ENCODE measurements at places on chromosomes 3 and 15.

DNA sequence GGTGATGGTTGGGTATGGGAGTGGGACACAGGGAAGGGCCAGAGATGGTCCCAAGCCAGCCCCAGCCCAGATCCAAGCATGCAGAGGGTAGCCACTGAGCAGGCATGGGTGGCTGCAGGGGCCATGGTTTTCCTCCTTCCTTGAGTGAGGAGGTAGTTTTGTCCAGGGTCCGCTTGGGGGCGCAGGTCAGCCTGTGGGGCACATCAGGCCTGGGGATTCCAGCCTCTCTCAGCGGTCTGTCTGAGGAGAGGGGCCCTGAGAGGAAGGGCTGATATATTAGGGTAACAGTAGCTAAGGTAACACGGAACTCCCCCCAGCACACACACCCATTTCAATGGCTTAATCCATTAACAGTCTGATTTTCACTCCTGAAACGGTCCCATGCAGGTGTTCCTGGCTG lies 22.7 kb upstream of the LCTL start:
- no peak for DNase-seq

GRCh38 chr3:178487752-178488151 lies 48.5 kb upstream of the KCNMB2 start:
- no peak for DNase-seq

GRCh38 chr3:126911162-126912026 lies 71.5 kb upstream of the PLXNA1 start:
- peak; percentile 60 for DNase-seq

GRCh38 chr3:37559461-37559860 lies 302.2 kb upstream of the CTDSPL start:
- DNase-seq, result no peak

GRCh38 chr3:120349855-120350125 lies 636 bp upstream of the LRRC58 start:
- no peak for DNase-seq

DNA sequence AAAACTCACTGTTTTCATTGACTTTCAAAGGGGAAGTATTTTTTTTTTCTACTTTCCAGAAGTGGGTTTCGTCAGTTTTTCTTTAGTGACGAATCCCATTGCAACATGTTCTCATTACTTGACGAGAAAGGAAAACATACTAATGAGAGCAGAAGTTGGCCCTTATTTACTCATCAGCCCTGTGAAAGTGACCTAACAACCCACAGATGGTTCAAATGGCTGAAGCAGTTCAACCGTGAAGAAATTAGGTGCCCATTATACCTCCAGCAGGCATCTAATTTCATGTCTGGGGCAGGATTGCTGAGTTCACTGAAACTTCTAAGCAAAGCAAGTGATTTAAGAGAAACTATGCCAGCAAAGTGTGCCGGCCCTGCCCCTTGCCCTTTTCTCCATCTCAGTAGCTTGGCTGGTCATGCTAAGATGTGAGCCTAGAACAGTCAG lies 9.0 kb downstream of the AQP9 start:
- no peak for DNase-seq

DNA sequence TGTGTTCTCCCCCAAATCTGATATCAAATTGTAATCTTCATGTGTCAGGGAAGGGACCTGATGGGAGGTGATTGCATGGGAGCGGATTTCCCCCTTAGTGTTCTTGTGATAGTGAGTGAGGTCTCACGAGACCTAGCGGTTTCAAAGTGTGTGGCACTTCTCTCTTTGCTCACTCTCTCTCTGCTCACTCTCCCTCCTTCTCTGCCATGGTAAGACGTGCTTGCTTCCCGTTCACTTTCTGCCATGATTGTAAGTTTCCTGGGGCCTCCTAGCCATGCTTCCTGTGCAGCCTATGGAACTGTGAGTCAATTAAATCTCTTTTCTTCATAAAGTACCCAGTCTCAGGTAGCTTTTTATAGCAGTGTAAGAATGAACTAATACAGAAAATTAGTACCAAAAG lies 30.6 kb upstream of the OR5H6 start:
- no peak for DNase-seq

- no peak for DNase-seq
Observed at GRCh38 chr15:28128031-28128430, 28.9 kb upstream of the OCA2 start.

- no peak for DNase-seq
Observed at GRCh38 chr15:84835661-84836337, 18.6 kb downstream of the ALPK3 start.

DNA sequence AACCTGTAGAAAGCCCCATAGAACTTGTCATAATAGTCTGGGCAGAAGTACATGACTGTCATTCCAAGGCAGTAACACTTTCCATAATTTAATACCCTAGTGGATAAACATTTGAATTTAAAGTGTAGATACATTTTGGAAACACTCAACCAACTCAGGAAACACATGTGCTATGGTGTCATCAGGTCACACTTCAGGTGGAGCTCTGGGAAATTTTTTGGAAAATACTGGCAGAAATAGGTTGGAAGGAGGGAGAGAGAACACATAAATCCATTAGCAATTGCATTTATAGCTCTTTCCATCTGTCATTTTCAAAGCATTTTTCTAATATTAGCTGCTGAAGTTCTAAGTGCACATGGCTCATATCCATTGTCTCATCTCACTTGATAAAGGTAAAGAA lies 135.7 kb downstream of the MEIS2 start:
- DNase-seq, result no peak

GRCh38 chr3:146195030-146195429 lies 34.0 kb upstream of the PLOD2 start:
- no peak for DNase-seq

All from stimulated activated CD4-positive, alpha-beta T cell treated with anti-CD3 and anti-CD28 coated beads, Interleukin-2, amount 100 ng/mL, for 24 hours (primary cell).